ENCODE measurements at places on chromosomes 3 and 15. TPM values are rescaled to one million over a fixed set of nuclear protein-coding genes. Genes with fewer than 3 reads are reported as not detected.

DNA sequence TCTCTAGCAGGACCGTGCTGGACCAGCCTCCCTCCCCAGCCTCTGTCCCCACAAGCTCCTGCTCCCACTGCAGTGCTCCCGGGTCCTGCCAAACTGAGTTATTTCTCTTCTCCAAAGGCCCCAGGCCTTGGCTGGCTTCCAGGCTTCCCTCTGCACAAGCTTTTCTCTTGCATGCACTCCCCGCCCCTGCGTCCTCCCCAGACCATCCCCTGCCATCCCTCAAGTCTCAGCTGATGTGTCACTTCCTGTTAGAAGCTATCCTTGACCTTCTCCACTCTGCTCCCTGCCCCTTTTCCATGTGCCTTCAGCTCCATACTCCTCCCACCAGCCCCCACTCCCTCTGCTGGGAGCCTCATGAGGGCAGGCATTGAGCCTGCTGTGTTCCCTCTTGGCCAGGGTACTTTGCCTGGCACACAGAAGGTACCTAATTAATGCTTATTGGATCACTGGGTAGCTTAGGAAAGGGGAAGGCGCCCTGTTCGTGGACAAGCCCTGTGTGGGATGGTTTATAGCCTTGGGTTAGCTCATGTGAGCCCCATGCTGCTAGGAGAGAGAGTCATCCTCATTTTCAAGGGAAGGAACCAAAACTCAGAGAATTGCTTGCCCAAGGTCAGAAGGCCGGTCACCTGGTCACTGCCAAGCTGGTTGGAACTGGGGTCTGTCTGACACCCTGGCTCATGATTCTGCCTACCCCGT lies 56.4 kb downstream of the FEM1B start:
- H3K27me3 ChIP-seq: no peaks in the 10 kb centered on the region
- H3K36me3 ChIP-seq: no peaks in the 10 kb centered on the region
- peak; percentile 72 for DNase-seq
- peaks cover 8% of the 10 kb centered on the region for H3K4me1 ChIP-seq
- H3K27ac ChIP-seq: no peak overlapping the region
- no peak overlapping the region for H3K4me3 ChIP-seq

DNA sequence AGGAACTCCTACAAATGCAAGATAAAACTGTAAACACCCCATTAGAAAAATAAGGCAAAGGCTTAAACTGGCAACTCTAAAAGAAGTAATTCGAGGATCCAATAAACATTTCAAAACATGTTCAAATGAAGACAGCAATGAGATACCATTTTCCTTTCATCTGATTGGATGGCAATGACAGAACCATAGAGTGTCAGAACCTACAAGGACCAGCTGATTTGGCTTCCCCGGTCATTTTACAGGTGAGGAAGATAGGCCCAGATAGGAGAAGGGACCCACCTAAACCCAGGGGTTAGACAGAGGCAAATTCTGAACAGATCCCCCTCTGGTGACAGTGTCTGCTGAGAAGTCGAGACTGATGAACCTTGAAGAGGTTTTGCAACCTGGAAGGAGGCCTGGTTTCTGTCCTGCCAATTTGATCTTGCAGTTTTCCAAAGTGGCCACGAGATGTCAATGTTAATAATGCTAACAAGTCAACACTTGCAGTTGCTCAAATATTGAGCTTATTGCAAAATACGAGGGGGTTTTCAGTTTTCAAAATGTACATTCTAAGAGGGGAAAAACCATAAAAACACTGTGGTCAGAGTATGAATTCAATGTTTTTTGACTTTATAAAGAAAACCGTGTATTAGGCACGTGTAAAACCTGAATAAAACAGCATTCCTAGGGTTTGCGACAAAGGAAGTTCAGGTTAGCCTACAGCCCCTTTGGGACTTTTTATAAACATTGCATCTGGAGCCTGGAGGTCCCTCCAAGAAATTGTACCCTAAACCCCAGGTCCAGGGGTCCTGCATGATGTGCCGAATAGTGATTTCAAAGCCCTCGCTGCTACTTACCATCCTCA lies 21.5 kb downstream of the CFAP161 start:
- H3K27ac ChIP-seq: no peak overlapping the region
- no peak overlapping the region for H3K4me3 ChIP-seq
- no peak for DNase-seq
- no peaks in the 10 kb centered on the region for H3K36me3 ChIP-seq
- H3K4me1 ChIP-seq: peaks cover 23% of the 10 kb centered on the region
- H3K27me3 ChIP-seq: no peaks in the 10 kb centered on the region

DNA sequence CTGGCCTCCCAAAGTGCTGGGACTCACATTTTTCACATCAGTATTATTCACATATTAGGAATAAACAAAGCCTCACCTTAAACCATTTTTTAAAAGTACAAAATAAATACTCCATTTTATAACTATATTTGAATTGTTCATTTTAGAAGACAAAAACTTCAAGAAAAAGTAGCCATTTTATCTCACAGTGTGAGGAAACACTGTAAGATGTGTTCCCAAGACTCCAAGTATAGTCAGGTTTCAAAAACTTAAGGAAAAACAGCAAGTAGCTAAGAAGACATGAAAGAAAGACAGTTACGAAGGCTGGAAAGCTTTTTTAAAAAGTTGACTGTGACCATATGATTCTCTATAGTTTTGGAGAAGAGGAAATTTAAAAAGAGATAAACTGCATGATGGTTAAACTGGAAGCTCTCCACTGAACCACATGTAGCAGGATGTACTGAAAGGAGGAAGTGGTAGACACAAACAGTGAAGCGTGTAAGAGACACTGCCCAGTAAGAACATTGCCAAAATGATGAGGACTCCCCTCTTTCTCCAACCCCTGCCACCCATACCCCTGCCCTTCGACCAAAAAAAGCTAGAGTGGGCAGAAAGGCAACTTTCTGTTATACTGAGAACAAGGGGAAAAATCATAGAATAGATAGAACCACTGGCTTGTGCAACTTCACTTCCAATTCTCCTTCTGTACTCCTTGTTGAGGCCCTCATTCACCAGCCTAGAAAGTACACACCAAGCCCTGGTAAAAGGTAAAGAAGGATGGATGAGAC lies 6.2 kb upstream of the TMF1 start:
- H3K27me3 ChIP-seq: no peaks in the 10 kb centered on the region
- H3K36me3 ChIP-seq: peaks cover 83% of the 10 kb centered on the region

GRCh38 chr3:106245400-106245799 lies 376.6 kb upstream of the CBLB start:
- no peak overlapping the region for H3K4me3 ChIP-seq
- H3K27ac ChIP-seq: no peak overlapping the region
- DNase-seq: no peak
- no peaks in the 10 kb centered on the region for H3K36me3 ChIP-seq
- no peaks in the 10 kb centered on the region for H3K27me3 ChIP-seq

DNA sequence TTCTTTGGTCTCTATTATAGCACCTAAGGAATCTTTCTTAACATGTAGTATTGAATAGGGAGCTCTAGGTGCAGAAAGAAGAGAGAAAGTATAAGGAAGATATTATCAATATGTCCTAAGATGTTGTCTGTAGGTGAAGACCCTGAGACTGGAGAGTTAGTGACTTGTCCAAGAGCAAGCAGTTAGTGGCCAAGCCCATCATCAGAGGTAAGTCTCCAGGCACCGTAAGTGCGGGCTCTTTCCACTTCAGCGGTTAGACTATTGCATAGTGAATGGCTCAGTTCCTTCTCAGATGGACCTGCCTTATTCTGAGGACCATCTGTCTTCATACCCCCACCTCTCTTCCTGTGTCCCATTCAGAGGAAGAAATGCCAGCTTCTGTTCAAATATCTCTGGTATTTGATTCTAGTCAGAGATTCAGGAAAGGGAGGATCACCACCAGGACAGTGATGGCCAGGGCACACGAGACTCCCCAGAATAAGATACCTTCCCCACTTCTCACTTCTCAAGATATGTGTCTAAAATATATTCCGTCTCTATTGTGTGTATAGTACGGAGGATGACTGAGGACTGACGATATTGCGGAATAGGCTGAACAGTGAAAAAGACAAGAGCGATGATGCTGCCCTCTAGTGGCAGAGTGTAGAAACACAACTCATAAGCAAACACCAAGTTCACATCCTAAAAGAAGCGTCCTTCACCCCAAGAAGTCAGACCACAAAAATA lies 19.1 kb upstream of the ADGRG7 start:
- H3K27me3 ChIP-seq: no peaks in the 10 kb centered on the region
- no peak overlapping the region for H3K27ac ChIP-seq
- no peak for DNase-seq
- no peaks in the 10 kb centered on the region for H3K36me3 ChIP-seq
- H3K4me3 ChIP-seq: no peak overlapping the region

DNA sequence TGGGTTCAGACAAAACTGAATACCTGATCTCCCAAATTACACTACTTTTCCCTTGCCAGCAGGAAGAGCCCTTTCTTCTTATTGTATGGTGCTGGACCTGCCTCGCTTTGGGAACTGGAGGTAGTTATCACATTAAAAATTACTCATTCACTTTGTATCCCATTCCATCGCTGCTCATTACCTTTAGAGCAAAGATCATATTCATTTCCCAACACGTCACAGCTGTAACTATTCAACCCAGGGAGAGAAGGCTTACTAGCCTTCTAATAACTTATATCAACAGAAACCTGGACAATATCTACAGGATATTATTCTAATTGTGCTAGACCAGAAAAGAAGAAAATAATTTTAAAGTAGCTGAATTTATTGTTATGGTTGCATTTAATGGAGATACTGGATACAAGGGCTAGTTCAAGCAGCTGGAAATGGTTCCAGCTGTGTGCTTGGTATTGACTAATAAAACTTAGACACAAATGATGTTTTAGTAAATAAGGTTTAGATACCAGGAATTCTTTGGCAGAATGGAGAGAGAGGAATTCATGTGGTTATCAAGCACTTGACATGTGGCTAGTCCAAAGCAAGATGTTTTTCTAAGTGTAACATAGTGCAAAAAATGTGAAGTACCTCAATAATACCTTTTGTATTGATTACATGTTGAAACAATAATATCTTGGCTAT lies 656.3 kb downstream of the ROBO1 start:
- DNase-seq: no peak
- no peaks in the 10 kb centered on the region for H3K4me1 ChIP-seq
- no peaks in the 10 kb centered on the region for H3K27me3 ChIP-seq
- H3K4me3 ChIP-seq: no peak overlapping the region
- H3K36me3 ChIP-seq: no peaks in the 10 kb centered on the region
- no peak overlapping the region for H3K27ac ChIP-seq

DNA sequence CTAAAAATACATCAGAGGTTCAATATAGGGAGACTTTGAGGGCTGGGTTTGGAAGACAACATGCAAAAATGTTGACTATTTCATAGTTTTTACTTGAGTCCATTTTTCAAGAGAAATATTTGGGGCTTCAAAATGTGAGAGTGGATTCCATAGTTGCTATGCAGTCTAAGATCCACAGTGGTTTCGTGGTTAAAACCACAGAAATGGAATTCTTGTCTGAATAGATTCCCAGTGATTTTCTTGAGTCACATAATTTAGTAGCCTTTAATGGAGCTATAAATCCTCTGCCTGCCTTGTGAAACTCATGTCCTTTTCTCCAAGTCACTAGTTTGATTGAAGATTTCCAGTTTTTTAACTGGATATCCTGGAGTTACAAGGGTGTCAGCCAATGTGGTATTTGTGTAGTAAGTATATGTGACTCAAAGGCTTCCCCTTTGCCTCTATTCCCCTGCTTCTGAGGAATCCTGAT lies 94.7 kb upstream of the RBMS3 start:
- H3K4me1 ChIP-seq: no peaks in the 10 kb centered on the region
- H3K27ac ChIP-seq: no peak overlapping the region
- no peak for DNase-seq
- no peak overlapping the region for H3K4me3 ChIP-seq
- H3K36me3 ChIP-seq: no peaks in the 10 kb centered on the region
- H3K27me3 ChIP-seq: no peaks in the 10 kb centered on the region

DNA sequence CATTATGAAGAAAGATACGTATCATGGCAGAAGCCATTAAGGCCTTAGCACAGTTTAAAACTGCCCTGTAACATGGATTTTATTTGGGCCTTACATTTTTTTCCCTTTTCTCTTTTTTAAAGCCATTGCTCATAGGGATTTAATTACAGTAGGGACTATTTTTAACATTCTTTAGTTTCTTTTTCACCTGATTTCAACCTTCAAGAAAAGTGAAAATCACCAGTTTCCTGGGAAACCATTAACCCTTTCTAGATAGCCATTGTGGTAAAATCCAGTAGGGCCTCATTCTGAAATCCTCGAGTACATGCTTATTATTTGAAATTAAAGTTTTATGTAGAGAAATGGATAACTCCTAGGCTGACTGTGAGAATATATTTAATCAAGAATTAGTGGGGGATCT lies 3.1 kb downstream of the SPRED1 start:
- no peaks in the 10 kb centered on the region for H3K27me3 ChIP-seq
- H3K27ac ChIP-seq: no peak overlapping the region
- DNase-seq: no peak
- H3K4me1 ChIP-seq: peaks cover 55% of the 10 kb centered on the region

DNA sequence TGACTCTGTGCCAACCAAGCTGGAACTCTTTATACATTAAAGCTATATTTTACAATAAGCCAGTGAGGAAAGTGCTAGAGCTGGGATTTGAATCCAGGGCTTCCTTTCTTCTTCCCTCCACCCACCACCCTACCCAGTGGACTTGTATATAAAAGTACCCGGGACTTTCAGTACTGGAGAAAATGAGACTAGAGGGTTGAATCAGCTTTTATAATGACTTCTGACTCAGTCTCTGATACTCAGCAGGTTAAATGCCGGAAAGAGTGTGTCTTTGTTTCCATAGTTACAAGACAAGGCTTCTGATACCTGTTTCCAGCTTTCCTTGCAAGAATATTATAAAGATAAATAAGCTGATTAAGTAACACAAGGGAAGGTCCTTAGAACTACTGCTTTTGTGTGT lies 80.9 kb downstream of the FRMD4B start:
- no peak for DNase-seq
- H3K4me1 ChIP-seq: peaks cover 18% of the 10 kb centered on the region
- H3K4me3 ChIP-seq: no peak overlapping the region
- no peak overlapping the region for H3K27ac ChIP-seq
- H3K27me3 ChIP-seq: no peaks in the 10 kb centered on the region

- H3K27me3 ChIP-seq: no peaks in the 10 kb centered on the region
- peaks cover 88% of the 10 kb centered on the region for H3K4me1 ChIP-seq
- peak overlapping the region; percentile 76 for H3K27ac ChIP-seq
- peak overlapping the region; percentile 45 for H3K4me3 ChIP-seq
- H3K36me3 ChIP-seq: peaks cover 18% of the 10 kb centered on the region
- no peak for DNase-seq
Observed at GRCh38 chr3:152299249-152299976, 30.7 kb downstream of the MBNL1 start.

The GOLGB1 gene
- 55.4 TPM for total RNA-seq

The SERPINI2 gene
- 2.3 TPM for total RNA-seq

The GNAT1 gene
- total RNA-seq: not detected

The ZNF106 gene
- 92.2 TPM for total RNA-seq

The ITGA11 gene
- total RNA-seq: 2.7 TPM

The C3orf80 gene
- total RNA-seq: 1.2 TPM

The SLC22A13 gene
- total RNA-seq: 0.32 TPM

The IFT122 gene
- total RNA-seq: 29.9 TPM

The ZIC1 gene
- total RNA-seq: not detected

Measured in lower lobe of right lung (tissue), 2 donors.